ENCODE measurements at places on chromosomes 16 and 17.
A peak's percentile ranks its signal among the peaks of the same experiment; 100 is the strongest.

DNA sequence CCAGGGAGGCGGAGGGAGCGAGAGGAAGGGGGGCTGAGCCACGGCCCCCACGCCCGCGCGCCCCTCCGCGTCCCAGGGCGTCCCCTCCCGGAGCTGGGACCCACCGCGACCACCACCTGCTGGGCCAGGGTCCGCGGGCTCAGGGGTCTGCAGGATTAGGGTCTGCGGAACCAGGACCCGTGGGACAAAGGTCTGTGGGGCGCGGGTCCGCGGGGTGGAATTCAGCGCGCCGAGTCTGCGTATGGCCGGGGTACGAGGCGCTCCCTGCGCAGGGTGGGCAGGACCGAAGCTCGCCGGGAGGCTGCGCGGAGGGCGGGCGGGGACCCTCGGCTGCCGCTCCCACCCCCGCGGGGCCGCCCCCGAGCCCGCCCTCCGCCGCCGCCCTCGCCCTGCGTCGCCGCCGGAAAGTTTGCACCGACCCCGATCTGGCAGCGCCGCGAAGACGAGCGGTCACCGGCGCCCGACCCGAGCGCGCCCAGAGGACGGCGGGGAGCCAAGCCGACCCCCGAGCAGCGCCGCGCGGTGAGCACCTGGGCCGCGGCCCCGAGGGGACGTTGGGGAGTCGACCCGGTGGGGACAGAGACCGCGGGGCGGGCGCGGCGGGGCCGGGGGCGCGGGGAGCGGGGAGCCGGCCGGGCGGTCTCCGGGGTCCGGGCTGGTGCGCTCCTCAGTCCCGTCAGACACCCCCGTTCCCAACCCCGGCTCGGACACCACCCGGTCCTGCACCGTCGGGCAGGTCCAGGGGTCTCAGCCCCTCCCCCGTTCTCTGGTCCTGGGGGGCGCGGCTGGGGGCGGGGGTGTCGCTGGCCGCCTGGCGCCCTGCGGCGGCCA is at the start of gene GCGR:
GCGR (plus strand) TSS at position 423 of the 831 bp plus-strand sequence. CDS start 4,869 bp downstream, outside the sequence.
- DNase-seq, result no peak

DNA sequence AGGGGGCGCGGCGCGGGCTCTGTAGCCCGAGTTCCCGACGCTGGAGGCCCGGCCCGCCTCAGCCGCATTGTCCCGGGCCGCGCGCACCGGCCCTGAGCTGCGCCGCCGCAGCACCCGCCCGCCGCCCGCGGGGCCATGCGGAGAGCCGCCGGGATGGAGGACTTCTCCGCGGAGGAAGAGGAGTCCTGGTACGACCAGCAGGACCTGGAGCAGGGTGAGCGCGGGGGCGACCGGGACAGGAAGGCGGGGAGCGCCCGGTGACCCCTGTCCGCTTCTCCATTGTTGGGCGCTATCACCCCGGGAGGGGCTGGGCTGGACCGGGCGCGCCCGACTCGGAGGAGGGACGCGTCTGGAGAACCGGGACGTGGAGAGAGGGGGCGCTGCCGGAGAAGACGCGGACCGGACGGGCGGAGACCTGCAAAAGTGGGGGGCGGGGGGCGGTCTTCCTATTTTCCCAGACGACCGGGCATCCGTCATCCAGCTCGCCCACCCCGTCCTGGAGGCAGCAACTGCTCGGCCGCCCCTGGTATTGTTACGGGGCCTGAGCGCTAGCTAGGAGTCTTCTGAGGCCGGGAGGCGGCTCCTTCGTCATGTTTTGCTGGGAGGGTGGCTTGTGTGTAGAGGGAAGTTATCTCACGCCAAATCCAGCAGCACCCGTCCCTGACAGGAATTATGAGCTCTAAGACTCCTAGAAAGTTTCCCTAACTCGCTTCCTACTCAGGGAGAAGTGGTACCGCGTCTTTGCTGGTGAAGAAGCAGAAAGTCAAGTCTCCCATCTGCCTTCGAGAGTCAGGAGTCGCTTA is 678 bp downstream of the CDR2L start:
- no peak for DNase-seq

- peak; percentile 57 for DNase-seq
These were observed 127.5 kb downstream of the ZNF778 start for GRCh38 chr16:89344846-89345611.

DNA sequence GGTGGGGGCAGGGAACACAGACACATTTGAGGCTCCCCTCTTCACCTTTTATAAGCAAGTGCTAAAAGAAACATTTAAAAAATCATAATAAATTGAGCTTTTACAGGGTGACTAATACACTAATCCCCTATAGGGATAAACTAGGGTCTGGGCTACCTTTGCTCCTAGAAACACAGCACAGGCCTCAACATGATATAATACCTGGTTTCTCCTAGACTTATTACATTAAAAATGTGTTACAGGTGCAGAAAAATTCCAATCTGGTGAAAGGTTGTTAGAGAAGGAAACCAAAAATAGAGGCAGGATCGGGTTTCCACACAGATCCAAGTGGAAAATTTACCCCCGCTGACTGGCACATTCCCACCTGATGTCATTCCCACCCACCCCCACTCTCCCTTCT is 124.7 kb upstream of the NOG start:
- DNase-seq, result no peak

GRCh38 chr17:8176197-8176940 is at the start of gene TMEM107:
TSS of gene TMEM107 (minus strand) at chr17:8176380. CDS start at chr17:8176286, 94 bp downstream.
- no peak for DNase-seq

- no peak for DNase-seq
These were observed 624.3 kb upstream of the SOX9 start for GRCh38 chr17:71496552-71496951.

DNA sequence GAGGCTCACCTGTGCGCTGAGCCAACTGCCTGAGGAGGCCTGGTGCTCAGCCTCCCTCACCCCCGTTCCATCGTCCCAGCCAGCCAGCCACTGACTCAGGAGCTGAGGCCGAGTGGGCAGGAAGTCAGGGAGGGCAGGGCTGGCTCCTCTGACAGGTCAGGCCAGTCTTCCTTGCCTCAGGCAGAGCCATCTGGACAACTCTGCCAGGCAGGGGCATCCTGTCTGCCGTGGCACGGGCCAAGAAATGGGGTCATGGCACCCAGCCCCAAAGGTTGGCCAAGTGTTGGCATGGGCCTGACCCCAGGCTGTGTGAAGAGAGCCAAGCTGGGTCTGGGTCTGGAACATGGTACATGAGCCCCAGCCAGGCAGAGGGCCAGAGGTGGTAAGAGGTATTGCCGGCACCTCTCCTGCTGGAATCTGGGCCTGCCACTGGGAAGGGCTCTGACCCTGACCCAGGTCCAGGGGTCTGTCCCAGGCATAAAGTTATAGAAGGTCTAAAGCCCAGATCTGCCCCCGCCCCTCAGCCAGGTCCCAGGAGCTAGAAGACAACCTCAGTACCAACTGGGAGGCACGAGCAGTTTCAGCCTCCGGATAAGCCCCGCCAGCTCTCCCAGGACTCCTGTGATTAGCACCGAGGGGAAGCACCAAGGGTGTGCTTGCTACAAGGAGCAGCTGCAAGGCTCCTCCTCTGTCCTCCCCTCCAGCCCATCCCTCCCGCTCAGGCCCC is 2.5 kb upstream of the VASN start:
- no peak for DNase-seq

GRCh38 chr16:11326084-11326736 is 19.0 kb upstream of the RMI2 start:
- DNase-seq, result no peak

GRCh38 chr16:66970775-66971720 is 10.0 kb downstream of the CES3 start:
- DNase-seq, result no peak

GRCh38 chr17:55770196-55770870 is 19.5 kb downstream of the PCTP start:
- peak; percentile 24 for DNase-seq

GRCh38 chr16:17469011-17469740 is 1.6 kb downstream of the XYLT1 start:
- no peak for DNase-seq

- no peak for DNase-seq
These were observed 52.8 kb upstream of the ARHGAP44 start for GRCh38 chr17:12736526-12736925.

DNA sequence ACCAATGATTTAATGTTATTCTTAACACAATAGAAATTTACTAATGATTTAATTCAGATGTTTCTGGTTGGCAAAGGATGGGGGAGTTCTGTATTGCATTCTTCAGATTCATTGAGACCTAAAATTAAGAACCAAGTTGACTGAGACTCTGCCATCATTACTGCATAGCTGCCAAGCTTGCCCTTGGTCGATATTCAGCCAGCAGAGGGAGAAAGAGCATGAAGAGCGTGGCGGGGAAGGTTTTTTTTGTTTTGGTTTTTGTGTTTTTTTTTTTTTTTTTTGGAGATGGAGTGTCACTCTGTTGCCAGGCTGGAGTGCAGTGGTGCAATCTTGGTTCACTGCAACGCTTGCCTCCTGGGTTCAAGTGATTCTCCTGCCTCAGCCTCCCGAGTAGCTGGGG is 659.4 kb upstream of the EEF2KMT start:
- no peak for DNase-seq

DNA sequence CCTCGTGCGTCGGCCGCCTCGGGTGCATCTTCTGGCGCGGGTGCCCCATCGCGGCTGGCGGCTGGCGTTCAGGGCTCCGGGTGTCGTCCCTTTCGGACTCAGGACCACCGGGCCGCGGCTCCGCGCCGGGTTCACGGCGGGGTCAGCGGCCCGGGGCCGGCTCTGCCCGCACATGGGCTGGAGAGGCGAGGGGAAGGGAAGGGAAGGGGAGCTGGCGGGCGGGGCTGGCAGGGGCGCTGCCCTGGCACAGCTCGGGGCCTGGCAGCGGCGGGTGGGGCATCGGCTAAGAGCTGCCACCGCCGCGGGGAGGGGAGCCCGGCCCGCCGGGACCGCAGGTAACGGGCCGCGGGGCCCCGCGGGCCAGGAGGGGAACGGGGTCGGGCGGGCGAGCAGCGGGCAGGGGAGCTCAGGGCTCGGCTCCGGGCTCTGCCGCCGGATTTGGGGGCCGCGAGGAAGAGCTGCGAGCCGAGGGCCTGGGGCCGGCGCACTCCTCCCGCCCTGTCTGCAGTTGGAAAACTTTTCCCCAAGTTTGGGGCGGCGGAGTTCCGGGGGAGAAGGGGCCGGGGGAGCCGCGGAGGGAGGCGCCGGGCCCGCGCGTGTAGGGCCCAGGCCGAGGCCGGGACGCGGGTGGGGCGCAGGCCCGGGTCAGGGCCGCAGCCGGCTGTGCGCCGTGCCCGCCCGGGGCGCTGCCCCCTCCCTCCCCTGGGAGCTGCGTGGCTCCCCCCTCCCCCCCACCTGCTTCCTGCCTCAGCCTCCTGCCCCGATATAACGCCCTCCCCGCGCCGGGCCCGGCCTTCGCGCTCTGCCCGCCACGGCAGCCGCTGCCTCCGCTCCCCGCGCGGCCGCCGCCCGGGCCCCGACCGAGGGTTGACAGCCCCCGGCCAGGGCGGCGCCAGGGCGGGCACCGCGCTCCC is 646 bp downstream of the HIC1 start:
- DNase-seq, result no peak

GRCh38 chr17:879546-880442 is 97.6 kb downstream of the MRM3 start:
- DNase-seq, result no peak

- DNase-seq, result no peak
These were observed 147.9 kb upstream of the NOL11 start for GRCh38 chr17:67569873-67570272.

GRCh38 chr16:67179421-67180080 is 4.2 kb downstream of the MATCAP1 start:
- no peak for DNase-seq

DNA sequence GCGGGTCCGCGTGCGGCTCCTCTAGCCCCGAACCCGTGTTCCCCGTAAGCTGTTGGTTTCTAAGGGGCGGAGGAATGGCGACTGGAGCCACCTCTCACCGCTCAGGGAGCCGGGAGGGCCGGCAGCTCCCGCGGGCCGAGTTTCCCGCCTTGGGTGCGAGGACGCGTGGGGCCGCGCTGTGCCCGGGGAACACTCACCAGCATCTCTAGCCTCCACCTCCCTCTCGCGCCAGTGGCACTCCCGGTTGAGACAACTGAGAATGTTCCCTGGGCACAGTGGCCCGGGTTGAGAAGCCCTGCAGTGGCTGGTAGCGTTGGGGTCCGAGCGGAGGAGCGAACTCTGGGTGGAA is 560 bp downstream of the TELO2 start:
- no peak for DNase-seq
